ENCODE measurements at places on chromosomes 2 and 18.

DNA sequence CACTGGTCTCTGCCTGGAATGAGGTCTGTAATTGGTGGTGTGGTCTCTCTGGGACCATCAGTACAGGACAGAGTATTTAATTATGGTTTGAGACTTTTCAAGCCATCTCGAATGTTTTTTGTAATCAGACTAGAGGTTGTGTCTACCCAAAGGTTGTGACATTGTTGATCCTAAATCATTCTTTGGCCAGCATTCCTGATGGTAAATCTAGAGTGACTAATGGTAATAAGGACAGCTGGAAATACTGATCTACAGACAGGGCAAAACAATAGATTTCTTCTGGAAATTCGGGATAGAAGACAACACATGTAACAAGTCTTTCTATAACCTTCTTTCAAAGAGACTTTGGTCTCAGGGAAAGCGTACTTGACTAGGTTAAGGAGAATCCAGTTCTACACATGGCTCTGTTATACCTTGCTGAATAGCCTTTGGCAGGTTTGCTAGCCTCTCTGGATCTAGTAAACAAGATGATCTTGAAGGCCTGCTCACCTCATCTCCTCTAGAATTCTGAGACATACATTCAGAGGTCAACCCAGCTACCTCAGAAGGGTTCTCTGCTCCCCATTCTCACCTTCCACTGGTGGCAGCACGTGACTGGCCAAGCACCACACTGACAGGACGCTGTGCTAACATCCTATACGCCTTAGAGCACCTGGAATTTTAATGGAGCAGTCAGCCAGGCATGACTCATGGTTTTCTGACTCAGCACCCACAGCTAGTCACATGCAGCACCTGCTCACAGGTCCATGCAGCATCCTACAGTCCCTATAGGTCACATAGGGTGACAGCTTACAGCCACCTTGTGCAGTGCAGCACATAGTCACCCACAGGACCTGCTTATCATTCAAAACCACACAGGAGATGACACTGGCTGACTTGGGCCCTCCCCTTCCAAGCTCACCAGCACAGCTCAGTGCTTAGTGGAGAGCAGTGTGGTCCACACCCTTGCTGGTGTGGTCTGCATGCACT, 12.2 kb downstream of the PLB1 start:
- H3K4me3 ChIP-seq, result no peak overlapping the region
- H3K36me3 ChIP-seq, result peaks cover 3% of the 10 kb centered on the region
- peaks cover 58% of the 10 kb centered on the region for H3K27me3 ChIP-seq
- peaks cover 12% of the 10 kb centered on the region for H3K4me1 ChIP-seq
- H3K27ac ChIP-seq, result no peak overlapping the region

DNA sequence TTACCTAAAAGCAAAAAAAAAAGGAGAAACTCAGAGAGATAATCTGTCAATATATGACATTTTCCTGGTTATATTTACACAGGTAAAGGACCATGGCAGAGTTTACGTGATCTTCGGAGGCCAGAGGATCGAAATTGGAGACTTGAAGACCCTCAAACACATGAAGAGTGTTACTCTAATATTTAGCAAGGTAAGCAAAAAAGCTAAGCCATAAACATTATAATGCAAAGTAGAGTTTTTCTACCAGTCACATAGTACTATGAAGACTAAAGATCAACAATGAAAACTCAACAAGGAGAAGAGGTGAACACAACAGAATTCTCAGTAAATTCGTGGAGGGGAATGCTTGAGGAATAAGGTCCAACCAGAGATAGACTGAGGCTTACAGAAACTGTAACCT, 78.5 kb downstream of the L3MBTL4 start:
- no peaks in the 10 kb centered on the region for H3K4me1 ChIP-seq
- H3K27me3 ChIP-seq, result no peaks in the 10 kb centered on the region
- H3K36me3 ChIP-seq, result no peaks in the 10 kb centered on the region
- no peak for DNase-seq
- no peak overlapping the region for H3K27ac ChIP-seq

DNA sequence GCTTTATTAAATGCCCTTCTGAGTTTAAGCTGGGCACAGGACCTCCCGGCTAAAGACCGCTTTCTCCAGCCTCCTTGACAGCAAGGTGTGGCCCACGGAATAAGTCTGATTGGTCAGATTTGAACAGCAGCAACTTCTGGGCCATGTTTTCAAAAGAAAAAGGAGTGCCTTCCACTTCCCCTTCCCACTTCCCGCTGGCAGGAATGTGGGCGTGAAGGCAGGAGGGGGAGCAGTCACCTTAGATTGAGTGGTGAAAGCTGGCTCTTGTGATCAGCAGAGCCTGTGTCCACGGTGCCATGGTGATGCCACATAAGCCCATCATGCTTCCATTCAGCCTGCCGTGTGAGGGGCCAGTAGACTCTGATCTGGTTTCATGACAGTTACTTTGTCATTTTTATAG, 136.6 kb upstream of the GLI2 start:
- no peaks in the 10 kb centered on the region for H3K36me3 ChIP-seq
- H3K4me3 ChIP-seq, result no peak overlapping the region
- no peaks in the 10 kb centered on the region for H3K4me1 ChIP-seq
- no peak for DNase-seq
- H3K27me3 ChIP-seq, result peaks cover 8% of the 10 kb centered on the region

DNA sequence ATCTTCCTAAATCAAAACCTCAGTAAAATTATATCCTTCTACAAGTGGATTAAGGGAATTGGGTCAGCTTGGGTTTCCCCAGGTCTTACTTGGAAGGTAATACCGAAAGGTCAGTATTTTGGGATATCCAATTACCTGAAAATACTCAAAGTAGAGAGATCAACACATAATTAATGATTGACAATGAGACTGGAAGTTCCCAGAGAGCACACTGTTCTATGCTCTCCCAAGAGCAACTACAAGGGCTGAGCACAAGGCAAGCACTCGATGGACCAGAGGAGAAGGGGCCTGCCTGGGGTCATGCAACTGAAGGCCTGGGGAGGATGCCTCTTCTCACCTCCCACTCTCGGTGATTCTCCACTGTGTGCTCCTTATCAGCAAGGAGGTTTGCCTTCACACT, 159.2 kb upstream of the ACAA2 start:
- H3K27me3 ChIP-seq, result peaks cover 7% of the 10 kb centered on the region
- no peaks in the 10 kb centered on the region for H3K36me3 ChIP-seq
- no peaks in the 10 kb centered on the region for H3K4me1 ChIP-seq
- no peak overlapping the region for H3K4me3 ChIP-seq
- no peak overlapping the region for H3K27ac ChIP-seq

- no peak overlapping the region for H3K27ac ChIP-seq
- H3K27me3 ChIP-seq, result no peaks in the 10 kb centered on the region
- no peaks in the 10 kb centered on the region for H3K4me1 ChIP-seq
- DNase-seq, result no peak
- no peaks in the 10 kb centered on the region for H3K36me3 ChIP-seq
- H3K4me3 ChIP-seq, result no peak overlapping the region
Measured at GRCh38 chr2:220224691-220225543, 597.5 kb downstream of the SLC4A3 start.

GRCh38 chr2:157227592-157227991, 29.9 kb upstream of the GALNT5 start:
- no peak for DNase-seq
- H3K4me3 ChIP-seq, result no peak overlapping the region
- H3K36me3 ChIP-seq, result no peaks in the 10 kb centered on the region
- H3K27me3 ChIP-seq, result peaks cover 11% of the 10 kb centered on the region
- H3K4me1 ChIP-seq, result no peaks in the 10 kb centered on the region

DNA sequence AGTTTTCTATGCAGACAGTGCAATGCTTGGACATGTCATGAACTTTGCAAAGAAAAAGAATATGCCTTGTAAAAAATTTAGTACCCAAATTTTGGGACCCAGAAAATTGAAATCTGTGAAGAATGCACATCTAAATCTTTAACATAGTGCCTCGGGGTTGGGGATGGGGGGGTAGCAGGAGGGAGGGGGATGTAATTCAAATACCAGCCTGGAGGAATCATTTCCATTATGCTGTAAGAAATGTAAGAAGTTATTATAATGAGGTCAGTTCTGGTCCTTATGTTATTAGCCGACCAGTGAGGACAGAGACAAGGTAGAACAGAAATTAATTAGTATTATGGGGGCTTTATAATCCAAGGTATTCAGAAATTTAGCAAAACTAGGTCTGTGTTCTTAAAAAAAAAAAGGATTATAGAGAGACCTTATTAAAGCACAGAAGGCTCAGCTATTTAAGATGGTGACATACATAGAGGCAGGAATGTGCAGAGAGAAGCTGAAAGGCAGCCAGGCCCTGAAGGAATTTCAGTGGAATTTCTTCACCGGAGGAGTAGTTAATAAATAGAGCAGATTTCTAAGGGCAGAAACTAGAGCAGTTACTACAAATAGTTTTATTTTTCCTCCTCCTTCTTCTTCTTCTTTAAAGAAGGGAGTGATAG, 89.0 kb upstream of the RBMS1 start:
- no peak for DNase-seq
- peaks cover 5% of the 10 kb centered on the region for H3K4me1 ChIP-seq
- H3K27ac ChIP-seq, result no peak overlapping the region
- no peaks in the 10 kb centered on the region for H3K36me3 ChIP-seq
- H3K27me3 ChIP-seq, result no peaks in the 10 kb centered on the region

- no peaks in the 10 kb centered on the region for H3K4me1 ChIP-seq
- peak overlapping the region; percentile 22 for H3K27ac ChIP-seq
- no peaks in the 10 kb centered on the region for H3K36me3 ChIP-seq
- H3K4me3 ChIP-seq, result no peak overlapping the region
Measured at GRCh38 chr18:58287353-58288274, 243.6 kb downstream of the NEDD4L start.

DNA sequence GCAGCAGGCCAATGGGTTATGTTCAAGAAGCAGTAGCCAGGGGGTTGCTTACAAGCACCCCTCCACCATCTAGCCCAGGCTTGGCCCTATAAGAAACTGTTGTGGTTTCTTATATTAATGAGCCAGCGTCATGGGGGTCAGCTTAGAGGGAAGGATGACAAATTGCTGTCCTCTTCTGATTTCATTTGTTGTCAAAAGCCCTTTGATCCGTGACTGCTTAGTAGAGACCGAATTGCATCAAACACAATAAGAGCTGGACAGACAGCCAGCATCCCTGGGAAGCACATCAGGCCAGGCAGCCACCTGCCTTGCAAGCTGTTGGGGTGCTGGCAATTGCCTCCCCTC, 206.6 kb upstream of the SETBP1 start:
- no peaks in the 10 kb centered on the region for H3K36me3 ChIP-seq
- no peak overlapping the region for H3K4me3 ChIP-seq
- H3K27ac ChIP-seq, result no peak overlapping the region
- no peak for DNase-seq

DNA sequence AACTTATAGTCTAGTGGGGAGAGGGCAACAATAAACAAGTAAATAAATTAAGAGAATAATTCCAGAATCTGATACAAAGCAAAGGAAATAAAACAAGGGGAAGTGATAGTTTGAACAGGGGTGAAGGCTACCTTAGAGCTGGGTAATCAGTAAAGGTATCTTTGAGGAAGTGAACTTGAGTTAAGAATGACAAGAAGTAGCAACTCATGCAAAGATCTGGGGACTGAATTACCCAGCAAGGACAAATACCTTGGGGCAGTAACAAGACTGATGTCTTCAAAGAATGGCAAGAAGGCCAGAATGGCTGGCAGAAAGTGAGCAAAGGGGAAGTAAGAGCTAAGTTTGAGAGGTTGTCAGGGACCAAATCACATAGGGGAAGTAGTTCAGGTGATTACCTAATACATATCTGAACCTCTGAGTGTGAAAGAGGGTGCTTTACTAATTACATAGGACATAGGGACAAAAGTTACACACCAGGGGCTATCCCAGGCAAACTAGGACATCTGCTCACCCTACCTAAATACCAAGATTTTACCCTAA, 244.6 kb upstream of the HNRNPA3 start:
- H3K4me3 ChIP-seq, result no peak overlapping the region
- H3K36me3 ChIP-seq, result no peaks in the 10 kb centered on the region
- peaks cover 9% of the 10 kb centered on the region for H3K27me3 ChIP-seq
- no peak overlapping the region for H3K27ac ChIP-seq
- no peak for DNase-seq

DNA sequence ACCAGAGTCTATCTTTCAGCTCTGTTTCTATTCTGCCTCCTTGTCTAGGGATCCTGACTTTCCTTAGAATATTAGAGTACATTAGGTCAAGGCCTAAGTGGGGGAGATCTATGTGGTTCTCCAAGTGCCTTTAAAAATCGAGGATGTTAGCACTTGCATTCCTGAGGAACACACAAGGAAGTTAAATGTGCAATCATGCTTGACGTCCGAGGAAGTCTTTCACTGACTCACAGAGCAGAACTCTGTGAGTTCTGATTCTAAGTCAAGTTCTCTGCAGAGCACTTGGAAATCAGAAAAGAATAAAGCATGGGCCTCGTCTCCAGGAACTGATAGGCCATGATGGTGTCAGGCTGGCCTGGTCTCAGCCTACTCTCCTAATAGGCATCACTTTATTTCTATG, 17.2 kb downstream of the FHOD3 start:
- peaks cover 9% of the 10 kb centered on the region for H3K27me3 ChIP-seq
- H3K36me3 ChIP-seq, result no peaks in the 10 kb centered on the region
- DNase-seq, result no peak
- H3K4me1 ChIP-seq, result no peaks in the 10 kb centered on the region
- H3K27ac ChIP-seq, result no peak overlapping the region

DNA sequence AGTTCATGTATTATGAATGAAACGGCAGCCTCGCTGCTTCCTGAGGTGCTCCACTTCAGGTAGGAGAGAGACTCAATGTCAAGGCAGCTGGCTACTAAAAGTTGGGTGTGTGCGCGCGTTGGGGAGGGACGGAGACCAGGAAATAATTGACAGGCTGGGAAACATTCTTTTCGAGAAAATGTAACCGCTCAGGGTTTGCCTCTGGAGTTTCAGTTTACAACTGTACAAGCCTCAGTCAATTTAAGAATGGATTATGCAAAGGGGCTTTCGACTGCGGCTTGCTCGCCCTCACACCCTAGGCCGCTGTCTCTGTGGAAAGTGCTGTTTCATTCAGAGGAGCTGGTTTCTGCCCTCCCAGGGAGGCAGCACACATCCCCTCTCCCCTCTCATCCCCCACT, 4.4 kb upstream of the SPRED2 start:
- H3K4me1 ChIP-seq, result peaks cover 23% of the 10 kb centered on the region
- H3K36me3 ChIP-seq, result no peaks in the 10 kb centered on the region
- DNase-seq, result no peak
- peak overlapping the region; percentile 81 for H3K4me3 ChIP-seq

GRCh38 chr18:57869221-57869620, 66.1 kb upstream of the ATP8B1 start:
- H3K4me3 ChIP-seq, result no peak overlapping the region
- DNase-seq, result no peak
- peaks cover 2% of the 10 kb centered on the region for H3K36me3 ChIP-seq
- no peak overlapping the region for H3K27ac ChIP-seq
- no peaks in the 10 kb centered on the region for H3K4me1 ChIP-seq
